ENCODE measurements at places on chromosomes 12 and 14.

DNA sequence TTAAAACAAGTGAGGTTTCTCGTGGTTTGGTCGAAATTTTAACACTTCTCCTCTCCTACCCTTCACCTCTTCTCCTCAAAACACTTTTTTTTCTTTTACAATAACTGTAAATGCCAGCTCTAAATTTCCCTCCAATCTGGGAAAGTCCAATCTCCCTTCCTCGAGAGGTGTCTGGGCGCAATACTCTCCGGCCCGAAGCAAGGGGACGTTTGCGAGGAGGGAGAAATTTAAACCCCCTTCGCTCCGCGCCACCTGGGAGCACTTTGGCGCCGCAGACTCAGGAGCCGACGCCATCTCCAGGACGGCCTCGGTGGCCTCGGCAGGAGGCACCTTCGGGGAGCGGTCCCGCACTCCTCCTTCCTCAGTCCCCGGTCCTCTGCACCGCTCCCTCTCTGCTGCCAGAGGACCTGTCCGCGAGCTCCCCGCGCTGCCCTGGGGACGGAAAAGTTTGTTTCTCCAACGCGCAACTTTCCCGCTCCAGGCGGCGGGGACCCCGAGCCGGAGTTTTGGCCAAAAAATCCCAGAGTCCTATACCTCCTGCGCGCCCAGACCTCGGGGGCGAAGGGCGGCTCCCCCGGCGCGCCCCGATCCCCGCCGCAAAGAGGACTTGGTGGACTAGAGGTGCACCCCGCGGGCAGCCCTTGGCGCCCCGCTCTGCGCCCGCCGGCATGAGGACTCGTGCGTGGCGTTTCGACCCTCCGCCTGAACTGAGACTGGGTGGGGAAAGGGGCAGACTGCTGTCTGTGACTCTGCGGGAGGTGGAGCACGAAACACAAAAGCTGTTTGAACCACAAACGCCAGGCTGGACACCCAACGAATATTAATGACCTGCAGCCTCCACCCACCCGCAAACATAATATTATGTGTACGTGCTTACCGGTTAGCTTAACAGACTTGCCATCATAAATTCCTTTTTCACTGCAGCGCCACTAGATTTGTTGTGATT is 95.2 kb upstream of the HMGA2 start:
- no peak for DNase-seq

GRCh38 chr14:49962621-49963020 is 69.7 kb downstream of the ARF6 start:
- DNase-seq: peak; percentile 58

DNA sequence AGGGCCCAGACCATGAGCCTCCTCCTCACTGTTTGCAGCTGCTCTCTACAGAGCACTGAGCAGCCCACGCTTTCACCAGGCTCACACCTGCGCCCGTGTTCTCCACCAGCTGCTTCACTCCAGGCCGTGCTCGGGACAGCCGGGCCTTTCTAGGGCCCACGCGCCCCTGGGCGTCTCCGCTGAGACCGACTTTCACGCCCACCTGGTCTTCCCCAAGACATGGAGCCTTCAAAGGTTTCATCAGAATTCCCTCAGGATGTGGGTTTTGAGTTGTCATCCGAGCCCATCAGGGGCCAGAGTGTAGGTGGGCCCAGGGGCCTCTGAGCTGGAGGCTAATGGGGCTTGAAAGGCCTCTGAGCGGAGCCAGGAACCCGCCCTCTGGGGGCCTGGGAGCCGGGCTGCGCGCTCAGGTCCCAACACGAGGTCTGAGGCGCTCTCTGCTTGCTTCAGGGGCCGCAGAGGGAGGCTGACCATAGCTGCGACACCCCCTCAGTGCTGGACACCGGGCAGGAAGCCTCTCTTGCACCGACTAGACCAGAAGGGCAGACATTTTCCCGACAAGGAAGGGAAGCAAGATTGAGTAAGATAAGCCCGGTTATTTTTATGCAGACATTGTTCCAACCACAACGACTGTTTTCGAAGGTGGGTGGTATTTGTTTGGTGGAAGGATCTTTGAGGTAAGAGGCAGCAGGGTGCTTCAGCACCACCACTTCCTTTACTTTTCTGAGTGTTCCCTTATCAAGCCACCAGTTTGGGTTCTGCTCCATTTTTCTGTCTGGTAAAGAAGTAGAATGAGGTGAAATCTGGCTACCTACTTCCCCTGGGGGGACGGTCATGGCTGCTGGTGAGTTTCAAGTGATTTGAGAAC is 125.0 kb upstream of the FUT8 start:
- DNase-seq: peak; percentile 76

DNA sequence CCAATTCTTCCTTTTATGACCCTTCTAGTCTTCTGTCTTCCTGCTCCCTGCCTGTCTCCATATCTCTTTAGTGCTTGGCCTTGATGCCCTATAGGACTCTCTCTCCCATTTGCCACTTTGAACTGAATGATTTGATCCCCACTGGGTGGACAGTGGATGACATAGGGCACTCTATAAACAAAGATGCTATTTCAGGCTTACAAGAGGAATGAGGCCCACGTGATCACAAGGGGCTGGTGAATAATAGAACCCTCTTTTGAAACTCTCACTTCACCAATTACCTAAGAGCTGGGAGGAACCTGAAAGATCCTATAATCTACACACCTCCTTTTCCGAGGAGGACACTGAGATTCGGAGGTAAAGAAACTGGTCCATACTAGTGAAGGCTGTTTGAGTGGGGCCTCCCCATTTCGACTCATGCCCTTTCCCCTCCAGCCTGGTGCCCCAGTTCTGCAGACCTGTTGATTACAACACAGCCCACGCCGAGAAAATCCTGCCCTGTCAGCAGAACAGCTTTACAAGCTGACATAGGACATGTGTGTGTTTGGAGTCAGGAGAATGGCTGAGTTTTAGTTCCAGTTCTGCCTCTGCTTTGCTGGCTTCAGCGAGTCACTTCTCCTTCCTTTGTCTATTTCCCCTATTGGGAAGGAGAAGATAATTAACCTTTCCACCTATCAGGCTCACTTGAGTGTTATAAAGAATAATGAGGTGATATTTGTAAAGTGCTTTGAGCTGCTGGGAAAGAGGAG is 400.3 kb downstream of the ZFP36L1 start:
- no peak for DNase-seq

GRCh38 chr12:54044425-54045103 is 9.1 kb upstream of the HOXC4 start:
- DNase-seq: no peak

- no peak for DNase-seq
Measured at GRCh38 chr12:49332891-49333371, 4.1 kb downstream of the C1QL4 start.

DNA sequence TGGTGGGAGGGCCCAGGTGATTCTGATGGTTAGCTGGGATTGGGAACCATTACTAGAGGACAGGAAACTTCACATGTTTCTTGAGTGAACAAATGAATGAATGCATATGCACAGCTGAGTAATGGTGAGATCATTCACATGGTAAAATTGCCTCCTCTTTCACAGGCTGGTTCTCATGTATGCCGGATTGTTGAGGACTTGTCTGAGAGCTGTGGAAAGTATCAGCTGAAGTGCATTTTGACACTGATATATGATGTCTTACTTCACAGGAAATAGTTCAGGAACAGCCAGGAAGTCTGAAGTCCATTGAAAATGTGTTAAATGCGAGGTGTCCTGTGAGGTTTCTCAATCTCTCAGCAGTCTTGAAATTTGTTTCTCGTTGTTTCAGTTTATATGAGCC is 77.6 kb upstream of the DACT1 start:
- DNase-seq: no peak

GRCh38 chr14:85856430-85856829 is 326.5 kb downstream of the FLRT2 start:
- DNase-seq: no peak

- DNase-seq: peak; percentile 66
Measured at GRCh38 chr14:94451091-94451771, 1.4 kb downstream of the SERPINA11 start.

DNA sequence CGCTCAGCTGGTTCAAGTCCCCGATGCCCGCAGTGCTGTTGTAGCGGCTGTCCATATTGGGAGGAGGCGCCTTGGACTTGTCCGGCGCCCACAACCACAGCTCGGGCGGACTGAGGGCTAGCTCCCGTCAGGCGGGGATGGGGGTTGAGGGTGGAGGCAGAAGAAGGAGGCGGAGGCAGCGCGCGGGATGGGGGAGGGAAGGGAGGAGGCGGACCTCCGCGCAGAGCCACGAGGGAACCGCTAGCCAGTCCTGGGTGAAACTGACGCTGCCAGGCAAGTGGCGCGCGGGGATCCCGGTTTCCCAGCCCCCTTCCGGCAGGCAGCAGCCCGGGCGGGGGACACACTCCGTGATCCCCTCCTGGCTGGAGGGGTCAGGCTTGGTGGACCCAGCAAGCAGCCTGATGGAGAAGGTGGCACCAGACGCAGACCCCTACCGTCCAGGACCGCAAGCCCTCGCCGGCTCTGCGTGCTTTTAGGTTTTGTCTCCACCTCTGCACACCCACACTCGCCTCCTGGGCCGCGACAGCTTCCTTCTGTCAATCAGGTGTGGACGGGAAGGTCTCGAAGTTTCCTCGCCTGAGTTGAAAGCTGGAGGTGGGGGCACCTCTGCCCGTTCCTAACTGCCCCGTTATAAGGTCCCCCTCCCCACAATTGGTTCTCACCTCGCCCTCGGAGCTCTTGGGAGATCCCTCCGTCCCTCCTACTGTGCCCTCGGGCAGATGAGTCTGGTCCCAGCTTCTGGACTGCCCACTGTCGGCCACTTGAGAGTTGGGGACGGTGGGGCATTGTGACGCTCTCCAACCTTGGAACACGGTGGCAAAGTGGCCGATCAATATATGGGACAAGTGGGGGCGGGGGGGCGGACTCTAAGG is at the start of gene CPNE8:
Gene CPNE8 (minus strand): TSS at position 112 of the 872 bp plus-strand sequence. CDS start 57 bp downstream, at position 55.
- peak; percentile 14 for DNase-seq

DNA sequence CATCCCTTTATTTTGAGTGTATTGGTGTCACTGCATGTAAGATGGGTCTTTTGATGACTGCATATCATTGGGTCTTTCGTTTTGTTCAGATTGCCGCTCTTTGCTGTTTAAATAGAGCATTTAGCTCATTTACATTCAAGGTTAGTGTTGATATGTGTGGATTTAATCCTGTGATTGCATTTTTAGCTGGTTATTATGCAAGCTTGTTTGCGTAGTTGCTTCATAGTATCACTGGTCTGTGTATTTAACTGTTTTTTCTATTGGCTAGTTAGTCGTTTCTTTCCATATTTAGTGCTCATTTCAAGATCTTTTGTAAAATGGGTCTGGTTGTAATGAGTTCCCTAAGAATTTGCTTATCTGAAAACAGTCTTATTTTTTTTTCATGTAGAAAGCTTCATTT is 1170.6 kb upstream of the SEL1L start:
- no peak for DNase-seq

GRCh38 chr12:11891346-11891745 is 179.4 kb upstream of the BCL2L14 start:
- DNase-seq: no peak

DNA sequence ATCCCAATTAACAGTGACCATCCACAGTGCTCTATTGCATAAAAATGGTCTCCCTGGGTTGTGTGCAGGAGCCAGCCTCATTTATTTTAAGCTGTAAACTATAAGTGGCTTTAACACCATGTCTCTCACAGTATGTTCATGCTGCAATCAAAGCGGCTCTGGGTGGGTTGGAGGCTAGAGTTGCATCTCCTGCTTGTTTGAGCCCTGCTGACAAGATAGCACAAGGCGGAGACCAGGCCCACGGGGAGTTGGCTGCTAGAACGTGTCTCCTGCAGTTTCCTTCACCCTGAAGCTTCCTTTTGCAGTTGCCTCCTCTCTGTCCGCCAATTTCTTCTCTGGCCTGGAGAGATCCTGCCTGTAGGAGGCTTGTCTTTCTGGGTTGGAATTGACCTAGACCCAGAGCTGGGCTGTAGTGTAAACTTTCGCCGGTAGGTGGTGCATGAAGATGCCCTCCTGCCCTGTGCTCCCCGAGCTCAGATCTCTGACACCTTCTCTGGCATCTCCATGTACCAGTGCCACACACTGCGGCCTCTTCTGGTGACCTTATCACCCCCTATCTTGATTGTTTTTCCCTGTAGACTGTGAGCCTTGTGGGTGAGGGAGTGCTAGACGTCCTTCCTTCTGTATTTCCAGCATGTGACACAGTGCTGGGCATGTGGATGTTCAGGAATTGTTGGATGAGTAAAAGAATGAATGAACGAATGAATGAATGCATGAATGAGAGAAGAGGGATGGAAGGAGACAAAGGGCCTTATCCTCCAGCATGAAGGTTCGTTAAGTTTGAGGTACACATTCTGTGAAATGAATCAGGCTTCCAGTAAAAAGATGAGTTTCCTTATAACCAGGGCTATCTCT is 10.4 kb downstream of the OTUB2 start:
- DNase-seq: peak; percentile 87

- no peak for DNase-seq
Measured at GRCh38 chr14:28975084-28975483, 208.5 kb downstream of the FOXG1 start.

DNA sequence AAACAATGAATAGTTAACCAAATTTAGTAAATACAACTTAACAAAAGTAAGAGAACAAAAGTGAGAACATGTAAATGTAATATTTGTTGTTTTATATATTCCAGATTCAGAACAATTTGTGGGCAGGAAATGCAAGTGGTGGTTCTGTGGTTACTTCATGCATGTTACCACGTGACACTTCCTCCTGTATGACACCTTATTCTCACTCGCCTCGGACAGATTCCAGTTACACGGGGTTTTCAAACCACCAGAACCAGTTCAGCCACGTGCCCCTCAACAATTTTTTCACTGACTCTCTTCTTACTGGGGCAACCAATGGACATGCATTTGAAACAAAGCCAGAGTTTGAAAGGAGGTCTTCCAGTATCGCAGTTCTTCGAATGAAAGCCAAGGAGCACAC is 21.0 kb downstream of the ALX1 start:
- DNase-seq: no peak

- DNase-seq: peak; percentile 84
Measured at GRCh38 chr14:24365600-24366412, 2.2 kb upstream of the NFATC4 start.

DNA sequence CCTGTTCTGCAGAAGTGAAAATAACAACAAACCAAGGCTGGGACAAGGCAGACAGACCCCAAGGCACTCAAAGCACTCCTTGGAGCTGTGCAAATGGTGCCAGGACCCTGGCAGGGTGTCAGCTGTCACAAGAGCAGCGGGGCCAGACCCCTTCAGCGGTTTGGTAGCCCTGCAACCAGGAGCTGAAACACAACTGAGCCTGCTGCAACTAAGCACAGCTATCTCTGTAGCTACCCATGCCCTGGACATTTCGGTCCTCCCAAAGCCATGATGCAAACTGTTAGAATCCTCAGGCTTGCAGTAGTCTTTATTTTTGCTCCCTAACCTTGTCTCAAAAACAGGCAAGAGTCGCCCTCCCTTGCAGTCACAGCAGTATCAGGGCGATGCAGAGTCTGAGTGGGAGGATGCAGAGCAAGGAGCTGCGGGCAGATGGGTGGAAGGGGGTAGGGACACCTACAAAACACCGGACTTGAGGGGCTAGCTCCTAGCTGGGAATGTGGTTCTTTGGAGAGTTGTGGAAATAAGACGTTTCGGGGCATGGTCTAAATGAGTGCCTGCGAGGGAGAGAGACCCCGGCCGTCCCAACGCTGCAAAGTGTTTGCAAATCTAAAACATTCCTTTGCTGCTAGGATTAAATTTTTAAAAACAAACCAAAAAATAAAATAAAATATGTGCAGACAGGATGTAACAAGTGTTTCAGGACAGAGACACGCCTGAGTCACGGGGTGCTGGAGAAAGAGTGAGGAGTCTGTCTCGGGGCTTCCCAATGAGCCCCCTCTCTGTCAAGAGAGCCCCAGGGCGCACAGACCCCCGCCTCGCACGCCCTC is 1.0 kb downstream of the NUAK1 start:
- DNase-seq: no peak

GRCh38 chr14:69931960-69932359 is 52.7 kb downstream of the SMOC1 start:
- no peak for DNase-seq
